ENCODE measurements at places on chromosomes 2 and 18. TPM values are rescaled to one million over a fixed set of nuclear protein-coding genes. Genes with fewer than 3 reads are reported as not detected.

Gene PXDN
- 3.3 TPM for polyA plus RNA-seq

Gene NOSTRIN
- polyA plus RNA-seq = 13.3 TPM

Gene ARHGAP28
- polyA plus RNA-seq = 0.73 TPM

Gene IGFBP2
- 106 TPM for polyA plus RNA-seq

Gene MALL
- polyA plus RNA-seq = 2.7 TPM

Gene LIPG
- 0.76 TPM for polyA plus RNA-seq

Gene DSG1
- not detected for polyA plus RNA-seq

Gene CDH2
- 1.5 TPM for polyA plus RNA-seq

Gene CTNNA2
- 0.28 TPM for polyA plus RNA-seq

Gene USP40
- polyA plus RNA-seq = 14.5 TPM

Gene DDX18
- polyA plus RNA-seq = 26.3 TPM

Gene CHRND
- not detected for polyA plus RNA-seq

Gene SLC4A3
- polyA plus RNA-seq = 1.2 TPM

Gene CWC22
- 14.8 TPM for polyA plus RNA-seq

Gene ADRA2B
- 0.45 TPM for polyA plus RNA-seq

Gene RAB27B
- 4.9 TPM for polyA plus RNA-seq

Gene RANBP2
- 9.2 TPM for polyA plus RNA-seq

Gene NUP35
- polyA plus RNA-seq = 10.5 TPM

Gene ALLC
- polyA plus RNA-seq = not detected

Gene REG3A
- polyA plus RNA-seq = 73.4 TPM

Gene CCDC85A
- polyA plus RNA-seq = not detected

Gene VSNL1
- polyA plus RNA-seq = 20.9 TPM

Gene CFAP210
- 0.23 TPM for polyA plus RNA-seq

Gene ALK
- polyA plus RNA-seq = 0.13 TPM

Gene OTOF
- polyA plus RNA-seq = 0.06 TPM

Measured in stomach (tissue), 19 donors.